Prostate gland (tissue), 2 donors: ENCODE measurements at places on chromosomes 4 and X. TPM values are rescaled to one million over a fixed set of nuclear protein-coding genes. Genes with fewer than 3 reads are reported as not detected.
A peak's percentile ranks its signal among the peaks of the same experiment; 100 is the strongest.

- no peak overlapping the region for H3K27ac ChIP-seq
- no peaks in the 10 kb centered on the region for H3K27me3 ChIP-seq
- no peak overlapping the region for H3K4me3 ChIP-seq
- DNase-seq: no peak
These were observed 96.8 kb upstream of the FAT1 start for GRCh38 chr4:186820391-186820891.

GRCh38 chr4:10173037-10173753 is 56.6 kb upstream of the WDR1 start:
- no peaks in the 10 kb centered on the region for H3K27me3 ChIP-seq
- H3K4me3 ChIP-seq: no peak overlapping the region
- no peaks in the 10 kb centered on the region for H3K36me3 ChIP-seq
- DNase-seq: peak; percentile 52

- H3K4me1 ChIP-seq: no peaks in the 10 kb centered on the region
- no peak overlapping the region for H3K27ac ChIP-seq
- no peak overlapping the region for H3K4me3 ChIP-seq
- no peaks in the 10 kb centered on the region for H3K36me3 ChIP-seq
- no peaks in the 10 kb centered on the region for H3K27me3 ChIP-seq
- no peak for DNase-seq
These were observed 16.5 kb downstream of the CXCL1 start for GRCh38 chr4:73885574-73886267.

DNA sequence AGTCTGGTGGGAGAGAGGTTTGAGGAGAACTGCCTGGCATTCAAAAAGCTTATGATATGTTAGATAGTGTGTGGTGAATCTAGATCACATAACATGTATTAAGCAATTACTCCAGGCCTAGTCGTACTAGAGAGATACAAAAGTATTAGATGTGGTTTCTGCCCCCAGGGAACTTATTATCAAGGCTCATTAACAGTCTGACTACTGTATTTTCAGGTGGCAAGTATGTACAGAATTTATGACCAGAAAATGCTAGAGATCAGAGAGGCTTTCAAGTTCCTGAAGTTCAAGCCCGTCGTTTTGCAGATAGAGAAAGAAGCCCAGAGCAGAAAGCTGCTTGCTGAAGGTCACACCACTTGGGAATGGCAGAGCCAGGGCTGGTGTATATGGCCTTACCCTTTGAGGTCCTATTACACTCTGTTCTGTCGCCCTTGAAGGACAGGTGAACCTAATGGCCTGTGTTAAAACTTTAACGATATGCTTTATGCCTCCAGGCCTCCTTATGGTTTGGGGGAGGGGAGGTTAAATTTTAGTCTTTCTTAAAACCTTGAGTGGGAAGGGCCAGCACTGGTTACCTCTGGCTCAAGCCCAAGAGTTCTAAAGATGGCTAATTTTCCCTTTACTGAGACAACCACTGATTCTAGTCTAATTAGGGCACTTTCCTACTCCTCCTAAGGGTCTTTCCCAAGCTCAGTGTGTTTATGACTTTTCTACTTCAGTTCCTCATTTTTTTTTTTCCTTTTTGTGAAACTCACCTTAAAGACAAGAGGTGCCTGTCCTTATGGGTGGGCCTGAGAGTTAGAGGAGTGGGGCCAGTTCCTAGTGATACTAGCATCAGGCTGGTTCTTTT is 19.9 kb downstream of the TMEM164 start:
- DNase-seq: no peak
- H3K4me1 ChIP-seq: no peaks in the 10 kb centered on the region
- H3K27me3 ChIP-seq: no peaks in the 10 kb centered on the region
- H3K36me3 ChIP-seq: no peaks in the 10 kb centered on the region
- no peak overlapping the region for H3K27ac ChIP-seq

CT83 gene
- total RNA-seq: not detected

DNA sequence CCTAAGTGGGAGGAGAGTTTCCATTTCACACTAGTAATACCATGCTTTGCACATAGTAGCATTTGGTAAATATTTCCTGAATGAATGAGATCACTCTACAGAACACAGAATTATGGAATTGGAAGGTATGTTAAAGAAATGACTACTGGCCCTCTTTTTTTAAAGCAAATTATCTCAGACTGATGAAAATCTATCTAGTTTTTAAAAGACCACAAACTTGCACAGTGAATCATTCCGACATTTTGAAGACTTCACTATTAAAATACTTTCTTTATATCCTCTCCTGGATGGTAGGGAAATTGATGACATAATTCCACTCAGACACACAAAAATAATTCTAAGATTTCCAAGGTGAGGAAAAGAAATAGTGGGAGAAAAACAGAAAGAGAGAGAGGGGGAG is 68.4 kb upstream of the ETNPPL start:
- H3K36me3 ChIP-seq: no peaks in the 10 kb centered on the region
- DNase-seq: no peak
- H3K4me3 ChIP-seq: no peak overlapping the region

HELQ gene
- 15.5 TPM for total RNA-seq

- no peak for DNase-seq
- peaks cover 4% of the 10 kb centered on the region for H3K4me1 ChIP-seq
- H3K4me3 ChIP-seq: no peak overlapping the region
- H3K27me3 ChIP-seq: no peaks in the 10 kb centered on the region
- no peaks in the 10 kb centered on the region for H3K36me3 ChIP-seq
These were observed 52.0 kb downstream of the SORCS2 start for GRCh38 chr4:7244331-7244665.
